GM12892 (cell line): ENCODE measurements at places on chromosomes 11 and 22.

- DNase-seq: no peak
Measured at GRCh38 chr22:19527861-19528417, 3.7 kb upstream of the CLDN5 start.

DNA sequence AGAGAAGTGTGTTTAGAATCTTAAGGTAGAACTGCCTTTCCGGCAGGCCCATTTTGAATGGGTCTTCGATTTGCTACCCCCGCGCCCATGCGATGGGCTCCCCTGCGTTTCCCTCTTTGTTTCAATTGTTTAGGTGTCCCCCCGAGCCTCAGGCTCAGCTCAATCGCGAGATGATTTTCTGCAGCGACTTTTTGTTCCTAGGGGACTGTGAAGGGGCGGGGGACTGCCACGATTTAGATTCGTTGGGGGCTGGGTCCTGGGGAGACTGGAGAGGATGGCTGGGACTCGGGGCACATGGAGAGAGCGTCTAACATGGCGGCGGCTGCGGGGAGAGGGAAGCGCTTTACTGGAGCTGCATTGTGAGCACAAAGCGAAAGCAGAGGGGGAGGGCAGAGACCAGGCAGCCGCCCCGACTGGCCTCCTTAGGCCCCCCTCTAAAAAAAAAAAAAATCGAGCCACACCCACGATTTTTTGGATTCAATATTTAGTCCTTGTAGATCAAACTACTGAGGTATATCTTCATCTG is 1.7 kb downstream of the CAPRIN1 start:
- peak; percentile 53 for DNase-seq

GRCh38 chr11:59918480-59918879 is 19.8 kb upstream of the OOSP1 start:
- no peak for DNase-seq

DNA sequence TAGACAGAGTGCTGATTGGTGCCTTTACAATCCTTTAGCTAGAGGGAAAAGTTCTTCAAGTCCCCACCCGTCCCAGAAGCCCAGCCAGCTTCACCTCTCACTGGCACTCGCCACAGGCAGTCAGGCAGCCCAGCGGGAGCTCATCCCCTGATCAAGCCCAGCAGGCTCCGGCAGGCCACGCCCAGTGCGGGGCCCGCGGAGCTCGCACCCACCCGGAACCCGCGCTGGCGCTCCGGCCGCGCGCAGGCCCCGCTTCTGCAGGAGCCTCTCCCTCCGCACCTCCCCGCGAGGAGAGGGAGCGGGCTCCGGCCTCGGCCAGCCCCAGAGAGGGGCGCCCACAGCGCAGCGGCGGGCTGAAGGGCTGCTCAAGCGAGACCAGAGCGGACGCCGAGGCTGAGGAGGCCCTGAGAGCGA is 202.4 kb upstream of the PDGFD start:
- no peak for DNase-seq

DNA sequence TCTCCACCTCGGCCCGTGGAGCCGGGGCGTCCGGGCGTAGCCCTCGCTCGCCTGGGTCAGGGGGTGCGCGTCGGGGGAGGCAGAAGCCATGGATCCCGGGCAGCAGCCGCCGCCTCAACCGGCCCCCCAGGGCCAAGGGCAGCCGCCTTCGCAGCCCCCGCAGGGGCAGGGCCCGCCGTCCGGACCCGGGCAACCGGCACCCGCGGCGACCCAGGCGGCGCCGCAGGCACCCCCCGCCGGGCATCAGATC is 439 bp downstream of the YAP1 start:
- peak; percentile 29 for DNase-seq

DNA sequence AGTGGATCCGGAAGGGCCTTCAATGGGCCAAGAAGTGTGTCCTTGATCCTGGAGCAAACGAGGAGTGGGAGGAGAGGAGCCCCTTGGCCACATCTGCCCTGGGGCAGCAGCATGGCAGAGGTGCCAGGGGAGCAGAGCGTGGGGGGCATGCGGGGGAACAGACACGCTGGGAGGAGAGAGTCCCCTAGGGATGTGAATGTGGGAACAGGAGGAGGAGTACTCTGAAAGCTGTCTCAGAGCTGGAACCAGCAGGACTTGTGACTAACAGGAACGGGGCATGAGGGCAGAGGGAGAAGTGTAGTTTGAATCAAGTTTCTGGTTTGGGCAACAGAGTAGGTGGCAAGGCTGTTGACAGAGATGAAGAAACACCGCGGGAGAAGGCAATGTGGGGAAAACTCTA is 54.5 kb upstream of the SLC35C1 start:
- no peak for DNase-seq

- no peak for DNase-seq
Measured at GRCh38 chr11:65136515-65137096, 2.3 kb upstream of the SYVN1 start.

- DNase-seq: no peak
Measured at GRCh38 chr11:8733852-8734251, 51.3 kb downstream of the RPL27A start.

GRCh38 chr22:43163241-43163795 is 12.0 kb downstream of the TSPO start:
- DNase-seq: no peak

- DNase-seq: no peak
Measured at GRCh38 chr11:134266440-134266839, 9.7 kb upstream of the GLB1L3 start.

DNA sequence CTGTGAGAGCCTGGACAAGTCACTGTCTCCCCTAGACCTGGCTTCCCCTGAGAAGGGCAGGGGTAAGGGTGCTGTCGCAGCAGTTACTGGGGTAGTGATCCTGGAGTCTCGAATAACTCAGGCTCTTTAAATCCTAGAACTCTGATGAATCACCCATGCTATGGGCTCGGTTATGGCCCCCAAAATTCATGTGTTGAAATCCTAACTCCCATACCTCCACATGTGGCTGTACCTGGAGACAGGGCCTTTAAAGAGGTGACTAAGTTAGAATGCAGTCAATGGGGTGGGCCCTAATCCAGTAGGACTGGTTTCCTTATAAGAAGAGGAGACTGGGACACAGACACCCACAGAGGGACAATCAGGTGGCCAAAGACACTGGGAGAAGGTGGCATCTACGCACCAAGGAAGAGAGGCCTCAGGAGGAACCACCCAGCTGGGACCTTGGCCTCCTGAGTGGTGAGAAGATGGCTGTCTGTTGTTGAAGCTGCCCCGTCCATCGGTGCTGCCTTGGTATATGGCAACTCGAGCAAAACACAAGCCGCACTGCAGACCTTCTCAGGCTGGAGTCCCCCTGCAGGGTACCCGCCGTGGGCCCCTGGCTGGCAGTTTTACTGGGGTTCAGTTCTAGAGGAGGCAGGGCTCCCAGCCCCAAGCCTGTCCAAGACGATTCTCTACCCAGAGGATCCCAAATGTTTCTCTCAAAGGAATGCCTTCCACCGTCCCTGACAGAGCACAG is 48.8 kb upstream of the SHISAL1 start:
- DNase-seq: no peak
